ENCODE measurements at places on chromosomes 11 and 22. TPM values are rescaled to one million over a fixed set of nuclear protein-coding genes. Genes with fewer than 3 reads are reported as not detected.

DNA sequence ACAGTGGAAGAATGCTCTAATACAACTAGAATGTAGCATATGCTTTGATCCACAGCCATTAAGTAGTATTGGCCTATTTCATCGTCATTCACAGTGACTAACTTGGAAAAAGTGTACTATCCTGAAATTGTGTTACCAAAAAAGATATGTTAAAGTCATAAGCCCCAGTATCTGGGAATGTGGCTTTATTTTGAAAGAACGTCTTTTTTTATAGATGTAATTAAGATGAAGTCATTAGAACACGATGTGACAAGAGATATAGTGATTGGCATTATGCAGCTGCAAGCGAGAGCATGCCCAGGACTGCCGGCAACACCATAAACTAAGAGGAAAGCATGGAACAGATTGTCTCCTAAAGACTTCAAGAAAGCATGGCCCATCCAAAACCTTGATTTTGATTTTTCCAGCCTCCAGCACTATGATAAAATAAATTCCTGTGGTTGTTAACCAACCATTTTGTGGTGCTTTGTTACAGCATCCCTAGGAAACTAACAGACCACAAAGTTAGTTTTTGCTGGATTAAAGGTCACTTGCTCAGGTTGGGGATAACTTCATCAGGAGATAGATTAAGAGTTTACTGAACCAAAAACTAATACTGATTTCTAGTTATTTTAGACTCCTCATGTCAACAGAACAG, 870.6 kb upstream of the LRRC4C start:
- H3K27ac ChIP-seq = no peak overlapping the region
- DNase-seq = no peak
- no peaks in the 10 kb centered on the region for H3K27me3 ChIP-seq

Gene LPXN
- 153 TPM for polyA plus RNA-seq

Gene DGAT2
- polyA plus RNA-seq = 0.63 TPM

Gene PRR33
- polyA plus RNA-seq = not detected

Gene NXPE4
- polyA plus RNA-seq = not detected
